Hematopoietic multipotent progenitor cell treated with erythropoietin and hydrocortisone succinate and interleukin-3 and kit ligand, for 15 days (in vitro differentiated cells): ENCODE measurements at places on chromosomes 12 and 14.

DNA sequence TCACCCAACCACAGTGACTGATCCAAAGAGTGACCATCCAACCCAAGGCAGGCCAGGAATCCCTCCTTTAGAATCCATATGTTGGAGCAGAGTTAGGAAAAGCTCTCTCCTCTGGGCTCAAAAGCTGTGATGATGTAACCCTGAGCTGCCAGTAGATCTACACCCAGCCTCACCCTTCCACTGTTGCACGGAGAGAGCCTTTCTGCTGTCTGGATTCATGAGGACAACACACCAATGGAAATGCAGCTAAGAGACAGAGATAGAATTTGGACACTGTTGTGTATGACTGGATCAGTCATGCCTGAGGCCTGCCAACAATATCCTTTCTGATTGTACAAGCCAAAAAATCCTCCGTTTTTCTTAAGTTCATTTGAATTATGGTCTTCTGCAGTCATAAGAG lies 4.4 kb upstream of the OR6J1 start:
- DNase-seq = no peak

DNA sequence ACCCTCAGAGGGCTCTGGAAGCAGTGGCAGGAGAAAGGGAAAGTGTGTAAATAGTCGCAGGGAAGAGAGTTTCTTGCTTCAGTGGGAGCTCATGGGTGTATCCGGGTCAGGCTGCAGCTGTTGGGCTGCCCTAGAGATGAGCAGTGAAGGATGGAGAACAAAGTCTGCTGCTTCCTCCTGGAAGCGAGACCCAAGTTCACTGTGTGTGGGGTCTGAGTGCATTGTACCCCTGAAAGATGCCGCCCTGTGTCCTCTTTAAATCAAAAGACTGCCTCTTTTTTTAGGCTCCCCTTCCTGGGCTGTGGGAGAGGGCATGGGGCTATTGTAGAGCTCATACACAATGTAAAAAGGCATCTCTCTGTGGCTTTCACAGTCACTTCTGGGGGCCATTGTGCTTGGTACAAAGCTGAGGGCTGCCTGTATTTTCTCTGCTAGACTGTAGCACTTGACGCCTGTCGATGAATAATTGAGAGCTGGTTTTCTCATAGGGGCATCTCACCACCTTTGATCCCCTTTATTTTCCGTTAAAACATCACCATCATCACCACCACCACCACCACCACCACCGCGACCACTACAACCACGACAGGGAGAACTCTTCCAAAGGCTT lies 16.7 kb downstream of the CHST11 start:
- DNase-seq = no peak

GRCh38 chr14:105627701-105628100 lies 101.3 kb downstream of the TMEM121 start:
- DNase-seq = no peak

DNA sequence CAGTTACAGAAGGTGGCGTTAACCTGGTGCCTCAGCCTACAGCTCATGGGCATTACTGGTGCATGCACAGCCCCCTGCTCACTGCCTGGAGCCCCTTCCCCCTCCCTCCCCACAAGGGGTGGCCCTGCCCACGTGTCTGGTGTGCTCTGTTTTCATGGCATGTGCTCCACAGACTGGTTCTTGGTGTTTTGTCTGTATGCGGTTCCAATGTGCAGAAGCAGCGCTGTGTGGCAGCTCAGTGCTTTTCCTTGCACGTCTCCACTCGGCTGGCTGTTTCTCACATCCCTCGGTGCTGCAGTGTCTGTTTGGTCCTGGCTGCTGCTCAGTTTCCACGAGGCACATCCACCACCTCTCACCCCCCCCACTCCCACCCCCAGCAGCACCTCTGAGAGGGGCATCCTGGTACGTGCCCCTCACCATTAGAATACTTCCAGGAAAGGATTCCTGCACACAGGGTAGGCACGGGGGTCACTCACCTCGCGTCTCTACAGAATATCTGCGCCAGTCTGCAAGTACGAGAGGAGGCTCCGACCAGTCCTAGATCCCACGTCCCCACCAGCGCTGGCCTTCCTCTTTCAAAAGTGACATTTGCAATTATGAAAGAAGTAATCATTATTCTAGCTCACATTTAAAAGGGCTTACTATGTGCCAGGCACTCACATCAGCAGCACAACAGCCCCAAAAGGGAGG lies 27.1 kb downstream of the DIO3 start:
- no peak for DNase-seq

DNA sequence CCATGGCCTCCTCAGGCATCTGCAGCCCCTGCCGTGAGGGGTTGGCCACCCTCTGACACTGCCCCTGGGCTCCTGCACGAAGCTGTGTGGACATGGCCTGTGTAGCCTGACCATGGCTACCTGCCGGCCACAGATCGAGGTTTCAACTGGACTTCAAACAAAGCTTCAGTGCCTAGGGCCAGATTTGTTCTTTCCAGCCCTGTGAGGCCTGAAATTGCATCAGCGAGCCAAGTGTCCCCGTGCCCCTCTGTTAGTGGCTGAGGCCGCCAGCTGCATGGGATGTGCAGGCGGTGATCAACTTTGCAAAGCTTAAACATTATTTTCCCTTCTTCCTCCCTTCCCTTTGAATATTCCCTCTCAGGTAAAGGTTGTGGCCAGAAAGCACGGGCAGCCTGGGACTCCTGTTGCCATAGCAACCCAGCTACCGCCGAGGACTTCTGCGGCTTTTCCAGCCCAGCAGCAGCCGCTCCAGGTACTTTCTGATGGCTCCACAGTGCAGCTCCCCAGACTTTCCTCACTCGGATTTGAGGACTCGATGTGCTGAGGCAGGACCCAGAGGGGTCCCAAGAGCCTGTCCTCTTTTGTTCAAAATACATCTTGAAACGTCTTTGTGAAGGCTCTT lies 35.8 kb downstream of the DDX51 start:
- DNase-seq = no peak
